ENCODE measurements at places on chromosomes 1 and 21.

- DNase-seq, result no peak
Observed at GRCh38 chr1:7827126-7827955, 25.5 kb downstream of the UTS2 start.

DNA sequence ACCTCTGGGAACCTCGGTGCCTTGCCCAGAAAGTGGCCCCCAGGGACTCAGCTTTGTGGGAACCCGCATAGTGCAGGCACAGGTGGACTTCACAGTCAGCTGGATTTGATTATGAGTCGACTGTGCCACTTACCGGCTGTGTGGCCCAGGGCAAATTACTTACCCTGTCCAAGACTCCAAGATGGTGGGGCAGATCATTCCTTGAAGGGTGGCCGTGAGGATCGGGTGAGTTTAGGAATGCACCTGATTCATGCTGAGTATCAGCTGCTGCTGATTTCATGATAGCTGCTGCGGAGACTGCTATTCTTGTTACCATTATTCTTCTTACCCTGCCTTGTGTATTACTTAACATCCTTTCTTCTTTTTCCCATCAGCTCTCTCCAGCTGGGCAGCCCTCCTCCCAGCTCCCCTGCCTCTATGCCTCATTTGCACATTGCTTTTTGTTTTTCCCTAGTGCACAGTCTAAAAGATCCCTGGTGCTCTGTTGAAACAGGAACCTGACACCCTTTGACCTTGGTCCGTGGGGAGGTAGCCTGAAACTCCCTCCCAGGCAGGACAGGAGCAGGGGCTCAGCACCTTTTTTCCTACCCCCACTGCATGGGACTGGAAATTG, 40.5 kb upstream of the FHAD1 start:
- no peak for DNase-seq

DNA sequence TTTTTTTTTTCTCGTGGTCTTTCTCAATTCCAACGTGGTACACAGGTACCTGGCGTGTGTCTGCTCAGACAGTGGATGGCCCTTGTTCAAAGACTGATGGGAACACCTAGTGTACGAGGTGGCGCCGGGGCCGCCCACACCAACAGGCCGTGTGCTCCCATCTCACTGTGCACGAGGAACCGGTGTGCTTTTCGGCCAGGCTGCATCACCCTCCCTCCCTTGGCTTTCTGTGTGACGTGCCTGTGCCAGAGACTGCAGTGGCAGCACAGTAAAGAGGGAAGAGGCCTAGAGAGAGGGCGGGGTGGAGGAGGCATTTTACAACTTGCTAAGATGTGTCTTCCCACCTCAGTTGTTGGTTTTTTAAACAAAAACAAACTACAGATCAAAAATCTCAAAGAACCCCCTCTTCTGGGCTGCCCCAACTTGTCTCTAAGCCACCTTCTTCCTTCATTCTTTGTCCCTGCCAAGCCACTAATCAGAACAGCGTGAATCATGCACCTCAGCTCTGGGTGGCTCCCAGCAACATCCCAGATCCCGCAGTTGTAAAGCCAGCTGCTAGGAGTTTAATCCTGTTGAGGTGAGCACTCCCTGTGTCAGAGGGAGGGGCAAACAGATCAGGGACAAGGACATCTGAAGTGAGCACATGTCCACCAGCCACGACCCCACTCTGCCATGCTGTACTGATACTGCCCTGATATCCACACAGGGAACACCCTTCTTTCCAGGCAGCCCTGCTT, 20.7 kb downstream of the IRF2BP2 start:
- DNase-seq, result no peak

DNA sequence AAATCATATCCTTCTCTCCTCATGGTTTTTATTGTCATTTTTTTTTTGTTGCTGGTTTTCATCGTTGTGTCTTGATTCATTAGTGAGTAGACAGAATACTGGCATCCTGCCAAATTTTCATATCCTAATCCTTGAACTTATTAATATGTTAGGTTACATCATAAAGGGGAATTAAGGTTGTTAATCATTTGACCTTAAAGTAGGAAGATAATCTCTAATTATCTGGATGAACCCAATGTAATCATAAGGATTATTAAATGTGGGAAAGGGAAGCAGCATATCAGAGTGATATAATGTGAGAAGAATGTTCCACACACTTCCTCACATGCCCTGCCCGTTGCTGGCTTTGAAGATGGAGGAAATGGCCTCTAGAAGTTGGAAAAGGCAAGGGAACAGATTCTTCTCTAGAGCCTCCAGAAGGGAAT, 299.7 kb downstream of the HMCN1 start:
- DNase-seq, result no peak

- no peak for DNase-seq
Observed at GRCh38 chr21:45109831-45110492, 35.6 kb downstream of the ADARB1 start.

- DNase-seq, result no peak
Observed at GRCh38 chr1:191096405-191096804, 618.7 kb upstream of the BRINP3 start.

GRCh38 chr1:91929250-91929649, 20.0 kb upstream of the BRDT start:
- no peak for DNase-seq

All from stimulated activated CD8-positive, alpha-beta memory T cell treated with anti-CD3 and anti-CD28 coated beads, Interleukin-7, amount 100 ng/mL, for 24 hours (primary cell).